ENCODE measurements at places on chromosomes 5 and 9. TPM values are rescaled to one million over a fixed set of nuclear protein-coding genes. Genes with fewer than 3 reads are reported as not detected.

Gene ZNF346
- total RNA-seq, result 29.1 TPM

Gene SPATA6L
- total RNA-seq, result 1.9 TPM

Gene PHAX
- 41.2 TPM for total RNA-seq

Gene IFNA13
- total RNA-seq, result not detected

Gene MED27
- 15.8 TPM for total RNA-seq

Gene SPAG8
- 5.7 TPM for total RNA-seq

Gene CYLC2
- not detected for total RNA-seq

Gene COL23A1
- 0.25 TPM for total RNA-seq

Gene NUTM2G
- total RNA-seq, result not detected

Gene ZNF484
- total RNA-seq, result 22.6 TPM

Gene NFIL3
- 2.9 TPM for total RNA-seq

Gene DMGDH
- total RNA-seq, result 0.49 TPM

Gene CFAP90
- total RNA-seq, result not detected

Gene SMIM33
- total RNA-seq, result 1.2 TPM

Gene BAAT
- total RNA-seq, result not detected

Gene CNTRL
- 119 TPM for total RNA-seq

Gene PNPLA7
- total RNA-seq, result 15.5 TPM

Gene PIP5K1B
- 0.12 TPM for total RNA-seq

Gene LTC4S
- 5.1 TPM for total RNA-seq

Gene F2RL2
- not detected for total RNA-seq

Gene AJM1
- 2.8 TPM for total RNA-seq

Gene QSOX2
- total RNA-seq, result 15.0 TPM

Gene PCDHB15
- 0.53 TPM for total RNA-seq

Gene SLC6A18
- total RNA-seq, result not detected

Gene FOXD4L3
- total RNA-seq, result 0.32 TPM

Gene TAF11L10
- total RNA-seq, result not detected

Gene GARIN3
- total RNA-seq, result not detected

Gene ARID3C
- total RNA-seq, result not detected

Gene ZNF883
- 0.67 TPM for total RNA-seq

Gene NFIB
- not detected for total RNA-seq

Gene TICAM2
- total RNA-seq, result 1.6 TPM

Gene NME5
- total RNA-seq, result not detected

Gene OR1N2
- total RNA-seq, result not detected

Gene ECSCR
- total RNA-seq, result 0.33 TPM

Gene TAF11L5
- not detected for total RNA-seq

Gene DMRT3
- not detected for total RNA-seq

Gene GDNF
- total RNA-seq, result not detected

Gene CMYA5
- total RNA-seq, result 0.17 TPM

Gene SLC46A2
- not detected for total RNA-seq

Gene GRM6
- not detected for total RNA-seq

Gene TMEM171
- total RNA-seq, result 0.36 TPM

Gene ZNF608
- total RNA-seq, result not detected

Gene MCIDAS
- not detected for total RNA-seq

Gene CCDC192
- not detected for total RNA-seq

Gene CCDC180
- total RNA-seq, result 14.2 TPM

Gene PAEP
- total RNA-seq, result not detected

Gene PCDHB10
- 0.15 TPM for total RNA-seq

Gene TOR2A
- 14.3 TPM for total RNA-seq

Gene LCP2
- total RNA-seq, result 318 TPM

Gene CD14
- total RNA-seq, result 4.9 TPM

Gene LSM11
- 4.8 TPM for total RNA-seq

Gene PHF24
- total RNA-seq, result not detected

Gene NMUR2
- not detected for total RNA-seq

Gene HSD17B4
- total RNA-seq, result 79.1 TPM
